ENCODE measurements at places on chromosomes 1 and 21. TPM values are rescaled to one million over a fixed set of nuclear protein-coding genes. Genes with fewer than 3 reads are reported as not detected.

Gene NFASC
- under 0.01 TPM for total RNA-seq

DNA sequence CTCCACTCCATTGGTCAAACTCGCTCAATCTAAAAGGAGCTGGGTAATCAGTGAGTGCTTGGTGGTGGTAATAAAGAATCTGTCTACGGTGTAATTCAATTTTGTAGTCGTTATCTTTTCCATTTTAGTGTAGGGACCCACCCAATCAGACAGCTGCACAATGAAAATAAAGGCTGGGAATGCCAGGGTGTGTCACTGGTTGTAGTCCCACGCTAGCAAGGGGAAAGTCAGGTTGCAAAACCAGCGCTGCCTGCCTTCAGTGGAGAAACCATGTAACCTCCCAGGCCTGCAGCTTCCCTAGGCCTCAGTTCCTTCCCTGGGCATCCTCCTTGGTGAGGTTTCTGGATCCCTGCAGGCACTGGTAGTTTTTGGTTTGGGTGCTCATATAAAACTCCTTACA is 49.4 kb upstream of the PPP2R5A start:
- DNase-seq, result no peak

DNA sequence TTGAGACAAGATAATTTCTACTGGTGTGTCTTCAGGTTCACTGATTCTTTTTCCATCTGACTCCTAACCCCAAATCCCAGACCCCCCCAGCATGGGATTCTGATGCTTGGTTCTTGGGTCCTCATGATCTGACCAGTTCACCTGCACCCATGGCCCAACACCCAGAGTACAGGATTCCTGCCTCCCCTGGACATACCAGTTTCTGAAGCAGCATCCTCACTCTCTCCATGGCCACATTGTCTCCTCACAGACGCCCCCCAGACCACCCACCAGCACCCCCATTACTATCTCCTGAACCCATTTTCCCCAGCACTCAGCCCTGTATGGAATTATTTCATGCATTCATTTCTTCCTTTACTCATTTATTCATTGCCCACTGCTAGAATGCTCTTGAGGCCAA is 864 bp upstream of the KRTAP12-3 start:
- no peak for DNase-seq

DNA sequence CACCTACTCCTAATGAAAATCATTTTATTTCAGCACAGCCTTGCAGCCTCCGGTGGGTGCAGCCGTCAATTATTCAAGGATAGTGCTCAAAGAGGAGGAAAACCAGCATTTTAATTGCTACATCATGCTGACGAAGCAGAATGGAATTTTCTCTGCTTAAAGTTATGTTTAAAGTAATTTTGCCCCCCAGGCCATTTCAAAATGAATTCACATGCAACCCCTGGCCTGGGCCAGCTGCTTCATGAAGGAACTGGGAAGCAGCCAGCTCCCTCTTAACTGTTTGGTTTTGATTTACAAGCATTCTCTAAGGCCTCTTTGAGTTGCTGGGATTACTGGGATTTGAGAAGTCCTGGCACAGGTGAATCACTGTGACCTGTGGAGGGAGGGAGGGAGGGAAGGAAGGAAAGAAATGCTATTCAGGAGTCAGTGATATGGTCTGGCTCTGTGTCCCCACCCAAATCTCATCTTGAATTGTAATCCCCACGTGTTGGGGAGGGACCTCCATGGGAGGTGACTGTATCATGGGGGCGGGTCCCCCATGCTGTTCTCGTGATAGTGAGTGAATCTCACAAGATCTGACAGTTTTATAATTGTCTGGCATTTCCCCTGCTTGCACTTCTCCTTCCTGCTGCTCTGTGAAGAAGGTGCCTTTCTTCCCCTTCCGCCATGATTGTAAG is 66.0 kb downstream of the PGBD5 start:
- no peak for DNase-seq

GRCh38 chr1:214451596-214451995 is 99.8 kb downstream of the PTPN14 start:
- no peak for DNase-seq

GRCh38 chr21:39348040-39348354 is 891 bp downstream of the HMGN1 start:
- no peak for DNase-seq

DNA sequence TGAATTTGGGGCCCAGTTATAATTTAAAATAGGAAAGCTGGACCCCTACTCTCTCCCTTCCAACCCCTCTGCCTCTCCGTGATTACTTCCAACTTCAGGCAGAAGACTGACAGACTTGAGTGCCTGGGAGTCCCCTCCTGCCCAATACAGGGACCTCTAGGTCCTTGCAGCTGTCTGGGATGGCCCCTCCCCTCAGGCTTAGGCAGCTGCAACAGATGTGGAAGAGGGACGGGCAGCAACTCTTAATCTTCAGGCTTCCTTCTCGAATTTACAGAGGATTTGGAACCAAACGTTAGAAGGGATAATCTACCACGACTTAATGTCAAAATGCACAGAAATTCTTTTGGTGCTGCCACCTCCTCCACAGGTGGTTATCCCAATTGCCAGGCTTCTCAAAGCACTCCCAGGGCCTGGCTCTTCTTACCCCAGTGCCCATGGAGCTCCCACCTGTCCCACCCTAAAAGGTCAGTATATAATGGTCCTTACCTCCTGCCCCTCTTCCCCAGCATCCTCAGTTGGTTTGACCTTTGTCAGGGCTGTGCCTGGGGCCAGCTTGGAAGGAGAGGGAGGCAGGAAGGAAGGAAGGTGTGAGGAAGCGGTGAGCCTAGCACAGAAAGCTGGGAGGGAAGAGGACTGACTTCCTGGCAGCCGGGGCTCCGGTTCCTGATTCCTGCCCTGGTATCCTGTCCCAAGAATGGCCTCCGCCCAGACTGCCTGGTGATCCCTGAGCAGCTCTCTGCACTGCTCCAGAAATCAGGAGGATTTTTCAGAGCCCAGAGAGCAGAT is 2.8 kb downstream of the PEA15 start:
- peak; percentile 52 for DNase-seq

DNA sequence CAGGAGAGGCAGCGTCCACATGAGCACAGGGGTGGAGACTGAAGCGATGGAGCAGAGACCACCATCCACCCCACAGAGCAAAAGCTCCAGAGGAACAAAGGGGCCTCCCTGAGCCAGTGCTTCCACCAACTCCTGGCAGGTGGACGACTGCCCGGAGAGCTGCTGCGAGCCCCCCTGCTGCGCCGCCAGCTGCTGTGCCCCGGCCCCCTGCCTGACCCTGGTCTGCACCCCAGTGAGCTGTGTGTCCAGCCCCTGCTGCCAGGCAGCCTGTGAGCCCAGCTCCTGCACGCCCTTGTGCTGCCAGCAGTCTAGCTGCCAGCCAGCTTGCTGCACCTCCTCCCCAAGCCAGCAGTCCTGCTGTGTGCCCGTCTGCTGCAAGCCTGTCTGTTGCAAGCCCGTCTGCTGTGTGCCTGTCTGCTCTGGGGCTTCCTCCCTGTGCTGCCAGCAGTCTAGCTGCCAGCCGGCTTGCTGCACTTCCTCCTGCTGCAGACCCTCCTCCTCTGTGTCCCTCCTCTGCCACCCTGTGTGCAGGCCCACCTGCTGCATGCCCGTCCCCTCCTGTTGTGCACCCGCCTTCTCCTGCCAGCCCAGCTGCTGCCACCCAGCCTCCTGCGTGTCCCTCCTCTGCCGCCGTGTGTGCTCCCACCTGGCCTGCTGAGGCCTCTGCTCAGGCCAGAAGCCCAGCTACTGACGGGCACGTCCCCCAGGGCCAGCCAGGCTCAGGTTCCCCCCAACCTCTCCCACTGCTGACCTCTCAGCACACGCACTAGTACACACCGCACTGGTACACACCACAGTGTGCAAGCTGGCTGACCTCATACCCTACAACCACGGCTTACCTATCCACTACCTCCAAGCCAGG is 5.4 kb downstream of the KRTAP10-12 start:
- no peak for DNase-seq

DNA sequence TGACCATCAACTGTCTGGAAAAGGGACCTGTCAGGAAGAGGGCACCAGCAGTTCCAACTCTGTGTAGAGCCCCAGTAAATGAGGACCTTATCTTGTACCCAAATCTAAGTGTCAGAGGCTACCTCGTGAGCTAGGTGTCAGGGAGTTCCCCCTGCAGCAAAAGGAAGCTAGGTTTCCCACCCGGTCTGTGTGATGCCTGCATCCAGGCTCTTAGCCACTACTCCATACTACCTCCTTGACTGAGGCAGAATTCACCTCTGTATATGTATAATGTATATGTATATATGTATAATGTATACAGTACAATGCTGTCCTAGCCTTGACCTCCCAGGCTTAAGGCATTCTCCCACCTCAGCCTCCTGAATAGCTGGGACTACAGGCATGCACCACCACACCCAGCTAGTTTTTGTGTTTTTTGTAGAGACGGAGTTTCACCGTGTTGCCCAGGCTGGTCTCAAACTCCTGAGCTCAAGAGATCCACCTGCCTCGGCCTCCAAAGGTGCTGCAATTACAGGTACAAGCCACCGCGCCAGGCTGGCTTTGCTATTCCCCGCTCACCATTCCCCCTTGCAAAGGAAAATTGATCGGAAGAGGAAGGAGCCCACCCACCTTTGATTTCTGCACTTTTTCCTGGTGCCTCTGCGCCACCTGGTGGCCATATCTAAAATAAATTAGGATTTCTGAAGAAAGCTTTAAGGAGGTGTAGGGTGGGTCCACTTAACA is 15.7 kb upstream of the LUZP1 start:
- peak; percentile 57 for DNase-seq

- DNase-seq, result peak; percentile 54
Measured at GRCh38 chr1:183030053-183030452, 6.8 kb downstream of the LAMC1 start.

Gene DNAJC16
- total RNA-seq, result 10.2 TPM

DNA sequence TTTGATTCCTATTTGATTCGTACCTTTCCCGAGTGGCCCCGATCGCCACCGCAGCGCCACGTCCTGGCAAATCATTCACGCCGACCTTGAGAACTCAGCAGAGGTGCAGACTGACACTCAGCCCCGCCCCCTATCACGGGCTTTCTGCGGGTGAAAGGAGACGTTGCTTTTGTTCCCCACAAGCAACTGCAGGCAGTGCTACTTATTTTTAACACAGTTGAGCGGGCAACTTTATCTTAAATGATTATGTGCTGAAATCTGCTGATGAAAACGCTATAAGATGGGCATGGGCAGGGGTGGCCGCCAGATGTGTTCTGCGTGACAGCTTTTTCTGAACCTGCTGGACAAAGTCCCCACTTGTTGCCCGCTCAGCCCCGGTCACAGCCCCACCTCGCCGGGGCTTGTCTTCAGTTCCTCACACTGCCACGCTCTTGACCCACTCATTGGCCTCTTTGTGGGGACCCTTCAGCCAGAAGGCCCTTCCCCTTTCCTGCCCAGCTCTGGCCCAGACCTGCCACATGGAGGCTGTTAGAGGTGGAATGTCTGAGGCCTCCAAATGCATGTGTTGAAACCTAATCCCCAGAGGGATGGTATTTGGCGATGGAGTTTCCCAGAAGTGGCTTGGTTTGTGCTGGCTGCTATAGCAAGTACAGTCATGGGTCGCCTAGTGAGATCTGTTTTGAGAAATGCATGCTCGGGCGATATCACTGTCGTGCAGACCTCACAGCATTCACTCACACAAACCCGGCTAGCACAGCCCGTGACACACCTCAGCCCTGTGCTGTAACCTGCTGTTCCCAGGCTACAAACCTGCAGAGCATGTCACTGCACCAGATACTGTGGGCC is 15.7 kb upstream of the PDXK start:
- DNase-seq, result no peak

- DNase-seq, result no peak
Measured at GRCh38 chr21:41152147-41152546, 15.8 kb upstream of the BACE2 start.

Gene SVBP
- 20.0 TPM for total RNA-seq

Gene PIK3CD
- total RNA-seq, result 2.8 TPM

GRCh38 chr1:228983661-228984060 is 248.4 kb downstream of the RHOU start:
- DNase-seq, result no peak

DNA sequence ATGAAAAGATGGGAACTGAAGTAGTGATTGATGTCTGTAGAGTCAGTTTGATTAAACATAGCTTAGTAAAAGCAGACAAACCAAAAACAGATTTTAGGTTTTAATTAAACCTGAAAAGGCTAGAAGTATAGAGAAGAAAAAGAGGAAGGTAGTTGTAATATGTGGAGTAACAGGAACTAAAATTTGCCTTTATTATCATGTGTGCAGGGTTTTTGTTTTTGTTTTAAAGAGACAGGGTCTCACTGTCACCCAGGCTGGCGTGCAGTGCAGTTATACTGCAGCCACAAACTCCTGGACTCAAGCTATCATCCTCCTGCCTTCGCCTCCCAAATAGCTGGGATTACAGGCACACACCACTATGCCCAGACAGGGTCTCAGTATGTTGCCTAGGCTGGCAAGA is 6.0 kb downstream of the TOR1AIP1 start:
- no peak for DNase-seq

Gene FCRL4
- not detected for total RNA-seq

GRCh38 chr1:203835476-203835875 is 25.9 kb upstream of the SNRPE start:
- DNase-seq, result no peak

DNA sequence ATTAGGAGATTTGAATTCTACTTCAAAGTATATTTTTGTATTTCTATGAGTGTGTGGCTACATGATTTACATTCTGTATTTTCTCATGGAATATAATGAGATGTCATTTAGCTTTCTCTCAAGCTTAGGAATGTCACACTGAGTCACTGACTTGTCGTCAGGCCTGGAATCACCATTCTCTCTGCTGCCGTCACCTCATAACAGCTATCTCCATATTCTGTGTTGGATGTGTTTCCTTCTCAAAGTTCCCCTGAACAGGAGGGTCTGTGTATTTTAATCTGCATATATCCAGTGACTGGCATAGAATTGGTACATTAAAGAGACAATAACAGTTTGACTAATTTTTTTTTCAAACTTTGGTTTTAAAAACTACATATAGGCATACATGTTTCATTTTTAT is 35.9 kb downstream of the LYPLAL1 start:
- DNase-seq, result no peak

GRCh38 chr1:14715266-14715665 is 116.8 kb downstream of the KAZN start:
- no peak for DNase-seq

Gene LDLRAD2
- under 0.01 TPM for total RNA-seq

DNA sequence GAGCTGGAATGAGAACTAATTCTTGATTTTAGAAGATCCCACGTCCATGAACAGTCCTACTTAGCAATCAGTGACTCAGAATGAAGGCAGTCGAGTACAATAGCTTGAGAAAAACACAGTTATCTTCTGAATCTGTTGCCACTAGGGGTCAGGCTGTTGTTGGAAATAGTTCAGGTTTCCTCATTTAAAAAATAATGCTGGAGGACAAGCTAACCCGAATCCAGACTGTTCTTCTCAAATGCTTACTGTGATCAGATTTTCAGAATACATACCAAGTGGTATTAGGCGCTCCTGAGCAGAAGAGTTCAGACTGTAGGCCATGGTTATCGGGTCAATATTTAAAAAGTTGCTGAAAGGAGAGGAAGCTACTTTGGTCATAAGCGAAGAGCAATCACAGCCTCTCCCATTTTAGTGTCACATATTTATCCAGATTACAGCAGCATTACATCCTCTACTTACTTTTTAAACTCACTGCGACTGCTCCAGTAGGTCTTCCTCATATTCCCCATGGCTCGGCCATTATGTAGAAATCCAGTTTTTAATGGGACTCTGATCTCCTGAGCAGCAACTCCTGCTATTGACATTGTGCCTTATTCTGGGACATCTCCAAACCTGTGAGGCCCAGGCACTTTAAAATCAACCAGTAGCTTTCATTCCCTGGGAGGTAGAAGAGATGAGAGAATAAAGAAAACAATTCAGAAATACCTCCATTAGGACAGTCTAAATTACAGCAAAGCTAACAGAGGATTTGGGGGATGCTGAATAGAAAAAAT is 10.9 kb downstream of the ERRFI1 start:
- DNase-seq, result peak; percentile 74

GRCh38 chr1:66696771-66697170 is 55.5 kb upstream of the DYNLT5 start:
- DNase-seq, result no peak

Measured in lung microvascular endothelial cell (primary cell).